ENCODE measurements at places on chromosomes 1 and 21.

GRCh38 chr1:113808450-113809195, 3.7 kb downstream of the RSBN1 start:
- DNase-seq: no peak

- no peak for DNase-seq
Observed at GRCh38 chr1:206708058-206708457, 23.4 kb downstream of the MAPKAPK2 start.

DNA sequence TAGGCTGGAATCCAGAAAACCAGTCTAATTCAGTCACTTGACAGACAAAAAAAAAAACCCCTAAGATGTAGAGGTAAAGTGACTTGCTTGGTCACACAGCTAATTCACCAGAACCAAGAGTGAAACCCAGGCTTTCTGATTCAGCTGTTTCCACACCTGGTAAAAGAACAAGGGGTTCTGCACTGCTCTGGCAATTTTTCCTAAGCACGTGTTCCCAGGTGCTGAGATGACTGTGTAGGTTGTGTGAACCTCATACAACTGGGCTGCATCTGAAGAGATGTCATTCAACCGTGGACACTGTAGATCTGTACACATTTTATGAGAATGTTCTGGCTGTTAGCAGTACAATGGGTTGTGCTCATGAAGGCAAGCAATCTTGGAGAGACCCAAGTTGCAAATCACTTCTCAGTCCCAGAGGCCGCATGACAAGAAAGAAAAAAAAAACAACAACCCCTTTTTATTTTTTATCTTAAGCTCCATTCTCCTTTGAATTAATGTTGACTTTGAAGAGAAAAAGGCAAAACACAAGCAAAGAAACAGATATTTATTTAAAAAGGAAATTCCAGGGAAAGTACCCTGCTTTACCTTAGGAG, 95.4 kb downstream of the INTS7 start:
- DNase-seq: no peak

DNA sequence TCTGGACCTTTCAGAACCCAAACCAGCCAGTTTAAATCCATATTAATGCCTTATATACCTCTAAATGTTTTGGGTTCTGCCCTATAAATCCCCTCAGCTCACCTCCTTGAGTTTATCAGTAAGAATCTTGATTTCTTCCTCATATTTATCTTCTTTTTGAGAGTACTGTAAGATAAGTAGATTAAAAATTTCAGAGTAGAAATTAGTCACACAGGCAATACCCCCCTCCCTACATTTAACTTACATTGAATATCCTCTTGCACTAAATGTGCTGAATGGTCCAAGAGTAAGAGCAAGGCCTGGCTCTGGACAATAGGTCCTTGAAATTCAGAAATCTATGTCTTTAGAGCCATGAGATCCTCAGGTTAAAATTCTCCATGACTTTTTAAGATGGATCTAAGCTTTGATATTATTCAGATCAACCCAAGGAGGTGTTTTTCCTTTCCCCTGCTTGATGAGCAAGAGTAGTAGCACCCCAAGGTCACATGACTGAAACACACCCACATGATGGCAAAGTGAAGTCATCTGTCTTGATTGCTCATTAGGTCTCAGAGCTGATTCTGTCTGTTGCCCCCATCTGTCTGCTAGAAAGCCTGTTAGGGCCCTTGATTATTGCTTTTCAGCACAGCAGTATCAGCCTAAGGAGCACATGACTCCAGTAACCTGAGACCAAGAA, 15.8 kb upstream of the NUP210L start:
- DNase-seq: no peak

GRCh38 chr1:174710868-174711845, 263.4 kb downstream of the GPR52 start:
- DNase-seq: no peak

- no peak for DNase-seq
Observed at GRCh38 chr1:37325010-37325409, 149.4 kb upstream of the ZC3H12A start.

- no peak for DNase-seq
Observed at GRCh38 chr21:30434033-30434631, 4.1 kb downstream of the KRTAP13-4 start.

GRCh38 chr1:176779992-176780328, 317.0 kb downstream of the PAPPA2 start:
- no peak for DNase-seq

DNA sequence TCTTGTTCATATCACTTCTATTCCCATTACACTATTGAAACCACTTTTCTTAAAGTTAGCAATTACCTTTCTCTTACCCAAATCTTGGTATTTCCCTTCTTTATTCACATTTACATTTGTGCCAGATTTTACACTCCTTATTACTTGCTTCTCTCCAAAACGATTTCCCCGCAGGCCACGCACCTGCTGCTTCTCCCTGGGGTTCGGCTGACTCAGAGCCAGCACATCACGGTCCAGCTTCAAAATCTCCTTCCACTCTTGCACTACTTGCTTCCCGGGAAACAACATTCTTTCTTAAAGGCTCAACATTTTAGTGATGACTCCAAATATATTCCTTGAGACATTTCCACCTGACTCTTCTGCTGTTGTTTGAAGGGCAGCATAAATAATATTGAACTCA, 20.7 kb downstream of the LHX9 start:
- DNase-seq: no peak

- DNase-seq: no peak
Observed at GRCh38 chr1:238606896-238607295, 716.2 kb upstream of the ZP4 start.

DNA sequence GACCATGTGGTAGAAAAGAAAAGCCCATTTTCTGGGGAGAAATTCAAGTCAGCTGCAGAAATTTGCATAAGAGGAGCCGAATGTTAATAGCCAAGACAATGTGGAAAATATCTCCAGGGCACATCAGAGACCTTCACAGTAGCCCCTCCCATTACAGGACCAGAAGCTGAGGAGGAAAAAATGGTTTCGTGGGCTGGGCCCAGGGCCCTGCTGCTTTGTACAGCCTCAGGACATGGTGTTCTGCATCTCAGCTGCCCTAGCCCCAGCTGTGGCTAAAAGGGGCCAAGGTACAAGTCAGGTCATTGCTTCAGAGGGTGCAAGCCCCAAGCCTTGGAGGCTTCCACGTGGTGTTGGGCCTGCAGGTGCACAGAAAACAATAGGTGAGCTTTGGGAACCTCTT, 108.3 kb downstream of the DMRTB1 start:
- DNase-seq: no peak

DNA sequence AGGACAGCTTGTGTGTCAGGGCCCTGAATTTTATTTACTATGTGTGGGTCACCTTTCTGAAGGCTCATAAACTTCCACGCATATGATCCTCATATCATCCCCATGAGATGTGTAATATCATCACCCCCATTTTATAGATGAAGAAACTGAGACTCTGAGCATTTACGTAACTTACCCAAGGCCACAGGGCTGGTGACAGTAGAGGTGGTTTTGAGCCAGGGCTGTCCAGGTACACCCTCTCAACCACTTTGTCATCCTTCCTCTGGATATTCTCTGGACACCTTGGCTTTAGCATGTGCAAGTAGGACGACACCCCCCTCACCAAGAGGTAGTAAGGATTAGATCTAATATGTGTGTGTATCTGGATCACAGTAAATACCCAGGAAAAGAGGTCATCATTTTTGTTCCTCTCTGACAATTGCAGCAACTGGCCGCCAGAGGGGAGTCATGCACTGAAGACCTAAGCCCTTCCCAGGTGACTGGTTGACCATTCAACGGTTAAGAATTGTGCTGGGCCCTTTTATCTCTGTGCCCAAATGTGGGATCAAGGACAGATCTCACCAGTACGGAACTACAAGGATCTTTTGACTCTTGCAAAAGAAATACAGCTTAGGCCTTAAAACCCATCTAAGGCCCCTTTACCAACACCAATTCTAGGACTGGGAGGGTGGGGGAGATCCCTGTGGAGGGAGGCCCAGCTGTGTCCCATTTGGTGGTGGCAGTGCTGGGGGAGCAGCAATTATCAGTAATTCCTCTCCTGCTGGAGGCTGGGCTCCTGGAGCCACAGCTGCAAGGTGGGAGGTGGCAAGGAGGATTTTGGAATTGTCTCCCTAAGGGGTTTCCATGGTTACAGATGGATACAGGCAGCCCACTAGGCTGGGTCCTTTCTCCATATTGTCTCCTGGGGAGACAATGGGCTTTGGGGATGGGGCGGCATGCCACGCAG, 13.7 kb upstream of the E2F2 start:
- DNase-seq: peak; percentile 53

DNA sequence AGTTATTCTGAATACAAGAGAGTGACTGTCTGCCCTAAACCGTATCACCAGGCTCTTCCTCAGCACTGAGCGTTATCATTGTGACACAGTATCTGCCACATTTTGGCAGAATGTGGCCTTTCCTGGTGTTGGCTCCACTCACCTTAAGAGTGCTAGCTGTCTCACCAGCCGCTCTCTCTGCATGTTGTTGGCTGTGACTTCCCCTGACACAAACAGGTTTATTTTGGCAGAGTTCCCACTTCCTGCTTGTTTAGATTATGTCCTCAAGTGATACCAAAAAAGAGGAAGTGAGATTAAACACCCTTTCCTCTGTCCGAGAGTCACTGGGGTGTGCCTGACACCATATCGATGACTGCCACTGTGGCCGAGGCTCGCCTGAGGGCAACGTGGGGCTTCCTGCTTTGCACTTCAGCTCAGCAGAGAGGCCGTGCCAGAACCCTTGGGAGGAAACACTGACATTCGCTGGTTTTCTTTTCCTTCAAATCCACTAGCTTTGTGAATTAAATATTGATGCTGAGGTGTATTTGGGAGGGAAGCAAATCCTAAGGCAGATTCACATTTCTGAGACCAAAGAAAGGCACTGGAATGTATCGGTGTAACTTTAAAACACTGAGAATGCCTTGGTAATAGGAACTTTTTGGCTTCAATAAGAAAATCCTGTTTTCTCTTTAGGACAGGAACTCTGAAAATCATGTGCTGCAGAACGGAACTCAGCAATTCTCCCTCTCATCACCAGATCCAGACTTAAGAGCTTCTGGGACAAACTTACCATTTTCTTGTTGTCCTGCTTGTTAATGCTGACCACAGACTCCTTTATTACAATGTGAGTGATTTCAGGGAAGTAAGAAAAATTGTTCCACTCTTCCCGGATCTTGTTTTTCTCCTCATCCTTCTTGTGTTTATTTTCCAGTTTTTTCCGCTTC, 102.1 kb downstream of the JAK1 start:
- peak; percentile 27 for DNase-seq

DNA sequence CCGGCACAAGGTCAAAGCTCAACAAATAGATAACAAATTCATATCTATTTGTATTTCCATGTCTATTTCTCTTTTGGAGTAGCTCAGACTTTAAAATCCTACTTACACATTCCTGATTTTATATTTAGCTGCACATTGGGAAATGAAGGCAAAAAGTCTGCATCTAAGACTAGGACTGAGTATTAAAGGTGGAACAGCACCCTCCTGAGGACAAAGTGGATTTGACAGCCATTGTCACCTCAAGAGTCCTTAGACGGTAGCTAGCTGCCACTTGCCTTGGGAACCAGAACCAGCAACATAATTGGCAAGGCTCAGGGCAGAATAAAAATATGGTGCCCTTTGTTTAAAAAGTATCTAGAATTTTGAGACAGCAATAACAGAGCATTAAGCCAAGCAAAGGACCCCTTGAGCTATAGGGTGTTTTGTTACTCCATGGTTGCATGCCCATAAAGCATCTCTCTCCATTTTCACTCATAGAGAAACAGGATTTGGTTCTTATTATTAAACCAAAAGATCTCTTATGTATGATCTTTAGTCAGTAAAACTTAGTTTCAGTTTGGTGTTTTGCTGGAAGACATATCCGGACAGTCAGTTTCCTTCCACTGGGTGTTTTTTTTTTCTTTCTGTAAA, 30.0 kb upstream of the SGIP1 start:
- DNase-seq: no peak

- no peak for DNase-seq
Observed at GRCh38 chr1:170407138-170407537, 124.8 kb upstream of the GORAB start.

DNA sequence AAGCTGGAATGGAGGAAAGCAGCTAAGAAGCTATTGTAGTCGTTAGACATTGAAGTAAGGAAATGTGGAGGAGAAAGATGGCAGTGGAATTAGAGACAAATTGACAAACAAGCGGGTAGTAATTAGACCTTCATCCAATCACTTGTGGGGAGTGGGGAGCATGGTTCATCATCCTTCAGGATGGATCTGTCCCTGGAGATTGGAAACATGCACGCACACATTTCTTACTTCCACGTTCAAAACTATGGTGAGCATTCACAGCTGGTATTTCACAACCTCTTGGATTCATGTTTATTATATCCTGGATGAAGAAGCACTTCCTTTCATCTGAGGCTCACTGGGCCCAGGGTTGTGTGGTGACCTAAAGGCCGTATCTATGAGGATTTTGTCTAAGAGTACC, 188.1 kb downstream of the ST6GALNAC3 start:
- DNase-seq: no peak

GRCh38 chr1:147337040-147337630, 94.7 kb downstream of the CHD1L start:
- no peak for DNase-seq

DNA sequence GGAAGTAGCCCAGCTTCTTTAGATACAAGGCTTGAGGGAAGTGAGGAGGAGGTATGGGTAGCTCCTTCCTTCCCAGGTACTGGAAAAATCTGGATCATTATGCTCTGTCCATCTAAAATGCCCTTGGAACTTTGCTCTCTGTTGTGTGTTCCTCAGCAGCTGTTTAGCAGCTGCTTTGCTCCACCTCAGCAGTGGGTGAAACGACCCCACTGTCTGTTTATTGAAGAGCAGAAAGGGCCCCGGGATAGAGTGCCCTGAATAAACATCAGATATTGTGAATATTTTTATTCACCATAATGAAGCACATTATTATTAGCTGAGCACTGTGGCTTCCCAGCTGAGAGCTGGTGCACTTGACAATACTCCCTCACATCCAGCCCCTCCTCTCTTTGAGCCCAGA, 237.9 kb downstream of the PBX1 start:
- DNase-seq: no peak

DNA sequence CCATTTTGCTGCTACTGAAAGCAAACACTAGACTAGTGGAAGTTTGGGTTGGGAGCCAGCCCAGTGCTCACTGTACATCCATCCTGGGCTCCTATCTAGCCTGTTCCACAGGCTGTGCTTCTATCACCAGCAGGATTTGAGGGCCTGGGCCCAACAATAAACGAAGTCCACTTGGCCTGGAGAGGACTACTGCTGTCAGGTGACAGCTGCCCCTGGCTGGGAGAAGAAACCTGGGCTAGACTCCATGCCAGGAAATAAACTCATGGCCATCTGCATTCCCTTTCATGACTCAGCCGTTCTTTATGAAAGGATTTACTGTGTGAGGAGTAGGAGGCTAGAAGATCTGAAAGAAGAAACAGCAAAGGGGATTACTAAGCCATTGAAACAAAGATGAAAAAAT, 35.5 kb downstream of the COLGALT2 start:
- no peak for DNase-seq

DNA sequence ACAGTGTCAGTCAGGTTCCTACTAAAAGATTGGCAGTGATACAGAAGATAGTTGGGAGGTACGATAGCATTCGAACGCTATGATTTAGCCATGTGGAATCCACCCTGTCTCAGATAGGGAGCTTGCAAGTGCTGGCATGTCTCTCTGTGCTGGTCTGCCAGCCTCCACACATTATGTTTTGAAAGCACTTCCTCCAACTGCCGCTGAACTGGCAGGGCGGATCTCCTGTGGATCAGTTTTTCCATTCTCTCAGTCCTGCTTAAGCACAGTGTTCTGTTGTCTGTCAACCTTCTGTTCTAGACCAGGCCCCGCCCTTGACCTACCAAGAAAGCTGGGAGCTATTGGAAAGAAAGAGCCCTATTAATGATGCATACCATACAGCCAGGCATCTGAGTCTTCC, 65.5 kb upstream of the PALMD start:
- DNase-seq: no peak

GRCh38 chr1:37764888-37765441, at the start of gene EPHA10:
Gene EPHA10, minus strand, starts transcription at chr1:37765120. Its CDS starts 54 bp downstream, at chr1:37765066.
- DNase-seq: no peak

All from stimulated activated CD8-positive, alpha-beta memory T cell treated with anti-CD3 and anti-CD28 coated beads, Interleukin-2, amount 100 ng/mL, for 1 hour (primary cell).